ENCODE measurements at places on chromosomes 6 and 20.

DNA sequence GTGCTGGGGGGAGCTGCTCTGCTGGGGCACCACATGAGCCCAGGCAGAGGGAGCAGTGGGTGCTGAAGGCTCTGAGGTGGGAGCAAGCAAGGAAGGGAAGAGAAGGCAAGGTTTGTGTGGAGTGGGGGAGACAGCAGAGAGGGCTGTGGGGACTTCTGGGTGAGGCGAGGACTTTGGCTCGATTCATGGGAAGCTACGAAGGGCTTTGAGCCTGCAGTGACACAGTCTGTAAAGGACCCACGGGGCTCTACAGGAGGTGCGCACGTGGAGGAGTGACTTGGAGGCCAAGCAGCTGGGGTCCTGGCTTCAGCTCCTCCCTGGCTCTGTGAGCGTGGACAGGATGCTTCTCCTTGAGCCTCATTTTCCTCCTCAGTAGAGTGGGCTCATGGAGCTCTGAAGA lies 29.1 kb upstream of the CSNK2A1 start:
- DNase-seq: no peak

DNA sequence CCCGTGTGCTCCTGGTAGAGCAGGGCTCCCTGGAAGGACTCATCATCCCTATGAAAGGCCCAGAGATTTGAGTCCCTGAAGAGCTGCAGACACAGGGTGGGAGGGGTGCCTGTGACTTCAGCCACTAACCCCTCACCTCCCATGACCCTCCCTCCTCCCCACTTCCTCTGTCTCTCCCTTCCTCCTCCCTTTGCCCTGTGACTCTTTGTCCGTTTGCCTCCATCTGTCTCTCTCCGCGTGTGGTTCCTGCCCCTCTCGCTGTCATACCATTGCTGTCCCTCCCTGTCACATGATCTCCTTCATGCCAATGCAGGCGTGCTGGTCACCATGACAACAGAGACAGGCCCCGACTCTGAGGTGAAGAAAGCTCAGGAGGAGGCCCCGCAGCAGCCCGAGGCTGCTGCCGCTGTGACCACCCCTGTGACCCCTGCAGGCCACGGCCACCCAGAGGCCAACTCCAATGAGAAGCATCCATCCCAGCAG lies 19.0 kb downstream of the EPB41L1 start:
- DNase-seq: no peak

DNA sequence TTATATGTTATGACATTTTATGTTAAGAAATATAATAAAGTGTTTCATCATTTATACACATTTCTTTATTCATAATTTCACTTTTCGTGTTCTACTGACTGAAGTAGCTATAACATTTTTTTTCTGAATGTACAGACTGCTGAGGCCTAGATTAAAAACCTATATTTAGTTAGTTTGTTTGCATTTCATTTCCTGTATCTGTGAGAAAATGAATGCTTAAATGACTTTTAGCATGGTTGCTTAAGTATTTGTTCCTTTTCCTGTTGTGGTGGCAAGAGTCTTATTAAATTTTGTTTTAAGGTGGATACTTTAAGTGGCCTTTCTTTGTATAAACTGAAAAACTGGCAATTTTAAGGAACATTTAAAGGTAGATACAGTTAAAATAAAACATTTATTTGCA lies 779.7 kb upstream of the MAN1A1 start:
- no peak for DNase-seq

DNA sequence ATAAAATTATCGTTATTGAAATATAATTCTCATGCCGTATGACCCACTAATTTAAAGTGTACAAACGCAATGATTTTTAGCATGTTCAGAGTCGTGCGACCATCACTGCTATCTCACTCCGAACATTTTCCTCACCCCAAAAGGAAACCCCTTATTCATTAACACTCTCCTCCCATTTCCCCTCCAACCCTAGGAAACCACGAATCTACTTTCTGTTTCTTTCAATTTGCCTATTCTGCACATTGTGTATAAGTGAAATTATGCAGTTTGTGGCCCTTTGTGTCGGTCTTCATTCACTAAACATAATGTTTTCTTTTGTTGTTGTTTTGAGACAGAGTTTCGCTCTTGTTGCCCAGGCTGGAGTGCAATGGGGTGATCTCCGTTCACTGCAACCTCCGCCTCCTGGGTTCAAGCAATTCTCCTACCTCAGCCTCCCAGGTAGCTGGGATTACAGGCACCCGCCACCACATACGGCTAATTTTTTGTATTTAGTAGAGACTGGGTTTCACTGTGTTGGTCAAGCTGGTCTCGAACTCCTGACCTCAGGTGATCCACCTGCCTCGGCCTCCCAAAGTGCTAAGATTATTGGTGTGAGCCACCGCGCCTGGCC lies 99.7 kb upstream of the ZNF217 start:
- DNase-seq: no peak

GRCh38 chr6:109767961-109768360 lies 76.9 kb downstream of the FIG4 start:
- no peak for DNase-seq
